ENCODE measurements at places on chromosomes 12 and 14. TPM values are rescaled to one million over a fixed set of nuclear protein-coding genes. Genes with fewer than 3 reads are reported as not detected.

- H3K27me3 ChIP-seq, result peaks cover 2% of the 10 kb centered on the region
- H3K36me3 ChIP-seq, result no peaks in the 10 kb centered on the region
- no peak for DNase-seq
- no peak overlapping the region for H3K27ac ChIP-seq
- no peak overlapping the region for H3K4me3 ChIP-seq
- H3K4me1 ChIP-seq, result no peaks in the 10 kb centered on the region
These were observed 6.8 kb downstream of the MMP17 start for GRCh38 chr12:131834798-131835615.

- H3K27ac ChIP-seq, result no peak overlapping the region
- no peak overlapping the region for H3K4me3 ChIP-seq
- H3K36me3 ChIP-seq, result no peaks in the 10 kb centered on the region
- H3K27me3 ChIP-seq, result no peaks in the 10 kb centered on the region
These were observed 126.3 kb upstream of the DYRK2 start for GRCh38 chr12:67522222-67522621.

BDKRB1 gene
- not detected for total RNA-seq

- no peak overlapping the region for H3K27ac ChIP-seq
- no peaks in the 10 kb centered on the region for H3K27me3 ChIP-seq
- no peak overlapping the region for H3K4me3 ChIP-seq
- DNase-seq, result no peak
- no peaks in the 10 kb centered on the region for H3K4me1 ChIP-seq
- H3K36me3 ChIP-seq, result no peaks in the 10 kb centered on the region
These were observed 18.0 kb upstream of the APPL2 start for GRCh38 chr12:105253866-105254513.

DNA sequence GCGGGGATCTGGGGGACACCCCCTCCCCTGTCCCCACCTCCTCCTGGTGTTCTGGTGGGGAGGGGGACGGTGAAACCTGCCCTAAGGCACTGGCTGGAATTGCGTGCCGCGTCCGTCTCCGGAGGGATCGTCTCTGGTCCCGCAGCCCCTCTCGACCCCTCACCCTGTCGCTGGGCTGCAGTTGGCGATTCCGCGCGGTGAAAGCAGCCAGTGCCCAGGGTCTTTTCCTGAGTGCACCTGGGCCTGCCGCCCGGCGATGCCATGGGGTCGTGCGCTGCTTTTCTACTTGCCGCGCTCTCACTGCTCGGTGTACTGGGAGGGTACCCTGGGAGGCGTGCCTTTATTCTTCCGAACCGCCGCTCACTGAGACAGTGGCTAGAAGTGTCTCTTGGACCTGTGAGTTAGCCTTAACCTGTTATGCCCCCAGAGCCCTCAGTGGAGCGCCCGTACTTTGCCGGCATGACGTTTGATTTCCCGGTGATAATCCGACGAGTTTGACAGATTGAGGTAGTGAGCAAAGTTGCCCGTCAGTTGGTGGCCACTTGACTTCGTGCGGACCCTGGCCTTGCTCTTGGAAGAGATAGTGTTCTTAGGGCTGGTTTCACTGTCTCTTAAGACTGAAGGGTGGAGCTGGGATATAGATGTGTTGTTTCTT is 788 bp downstream of the SFSWAP start:
- H3K4me1 ChIP-seq, result no peaks in the 10 kb centered on the region
- H3K27me3 ChIP-seq, result no peaks in the 10 kb centered on the region
- H3K36me3 ChIP-seq, result peaks cover 17% of the 10 kb centered on the region
- peak overlapping the region; percentile 98 for H3K4me3 ChIP-seq

PLEKHD1 gene
- total RNA-seq, result 0.48 TPM

CELA1 gene
- not detected for total RNA-seq

- no peaks in the 10 kb centered on the region for H3K36me3 ChIP-seq
- no peak for DNase-seq
- no peaks in the 10 kb centered on the region for H3K27me3 ChIP-seq
- no peak overlapping the region for H3K27ac ChIP-seq
- H3K4me1 ChIP-seq, result peaks cover 2% of the 10 kb centered on the region
These were observed 148.4 kb downstream of the ALG10B start for GRCh38 chr12:38465020-38465419.

POTEM gene
- total RNA-seq, result not detected

GRCh38 chr12:115946867-115947695 is 330.4 kb downstream of the MED13L start:
- H3K4me1 ChIP-seq, result no peaks in the 10 kb centered on the region
- no peak for DNase-seq
- no peaks in the 10 kb centered on the region for H3K36me3 ChIP-seq
- H3K27ac ChIP-seq, result no peak overlapping the region
- H3K27me3 ChIP-seq, result no peaks in the 10 kb centered on the region

TMPO gene
- total RNA-seq, result 195 TPM

GRCh38 chr14:79871136-79871535 is 340.2 kb downstream of the DIO2 start:
- no peak for DNase-seq
- no peaks in the 10 kb centered on the region for H3K27me3 ChIP-seq
- H3K4me1 ChIP-seq, result no peaks in the 10 kb centered on the region
- no peak overlapping the region for H3K27ac ChIP-seq
- H3K4me3 ChIP-seq, result no peak overlapping the region

BCL11B gene
- total RNA-seq, result 5.9 TPM

DPPA3 gene
- 1.2 TPM for total RNA-seq

- H3K36me3 ChIP-seq, result no peaks in the 10 kb centered on the region
- H3K4me1 ChIP-seq, result peaks cover 12% of the 10 kb centered on the region
- no peak overlapping the region for H3K4me3 ChIP-seq
- DNase-seq, result no peak
- no peak overlapping the region for H3K27ac ChIP-seq
These were observed 44.8 kb downstream of the LTBP2 start for GRCh38 chr14:74567219-74567618.

DNA sequence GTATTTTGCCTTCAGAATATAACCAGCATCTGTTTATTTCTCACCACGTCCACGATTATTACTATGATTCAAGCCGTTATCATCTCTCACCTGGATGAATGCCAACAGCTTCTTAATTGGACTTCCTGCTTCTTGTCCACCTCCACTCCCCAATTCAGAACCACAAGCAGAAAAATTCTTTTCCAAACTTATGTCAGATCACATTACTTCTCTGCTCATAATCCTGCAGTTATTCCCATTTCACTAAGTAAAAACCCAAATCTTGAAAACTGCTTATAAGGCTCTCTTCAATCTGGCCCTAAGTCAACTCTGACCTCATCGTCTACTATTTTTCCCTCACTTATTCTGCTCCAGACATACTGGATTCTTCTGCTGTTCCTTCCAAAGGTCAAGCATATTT is 2.0 kb downstream of the CRY1 start:
- no peak for DNase-seq
- no peaks in the 10 kb centered on the region for H3K36me3 ChIP-seq
- H3K27ac ChIP-seq, result no peak overlapping the region
- H3K4me1 ChIP-seq, result no peaks in the 10 kb centered on the region
- H3K27me3 ChIP-seq, result no peaks in the 10 kb centered on the region

METTL17 gene
- total RNA-seq, result 75.8 TPM

DNA sequence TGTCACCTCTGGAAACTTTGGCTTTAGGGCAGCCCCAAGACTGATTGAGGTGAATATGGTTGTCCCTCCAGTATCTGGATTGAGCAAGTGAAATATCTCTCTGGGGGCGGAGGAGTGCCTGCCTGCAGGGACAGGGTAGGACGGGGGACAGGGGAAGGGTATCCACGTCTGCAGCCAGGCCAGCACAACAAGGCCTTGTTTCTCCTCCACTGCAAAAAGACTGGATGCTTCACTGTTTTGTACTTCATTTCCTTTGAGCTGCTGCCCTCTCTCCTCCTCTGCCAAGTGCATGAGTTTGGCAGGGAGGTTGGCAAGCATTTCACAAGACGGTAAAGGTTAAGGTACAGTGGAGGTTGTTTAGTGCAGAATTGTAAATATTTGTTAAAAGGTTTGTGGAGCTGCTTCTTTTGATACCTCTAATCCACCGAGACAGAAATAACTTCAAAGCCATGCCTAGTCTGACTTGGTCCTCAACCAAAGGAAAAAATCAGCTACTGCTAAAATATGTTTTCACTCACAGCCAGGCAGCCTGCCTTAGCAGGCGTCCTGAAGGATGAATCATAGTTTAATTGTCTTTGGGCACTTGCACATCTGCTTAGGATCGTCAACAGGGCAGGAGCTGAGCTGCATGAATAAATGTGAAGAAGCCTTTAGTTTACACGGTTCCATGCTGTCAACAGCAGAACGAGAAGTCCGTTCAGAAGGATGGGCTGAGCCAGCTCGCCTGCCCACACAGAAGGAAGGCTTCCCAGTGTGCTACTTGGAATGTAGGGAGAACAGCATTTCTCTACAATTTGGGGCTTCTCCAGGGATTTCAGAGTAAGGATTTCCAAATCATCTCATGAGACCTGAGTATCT is 269.7 kb downstream of the TTC6 start:
- H3K27me3 ChIP-seq, result no peaks in the 10 kb centered on the region
- H3K4me3 ChIP-seq, result no peak overlapping the region
- H3K27ac ChIP-seq, result no peak overlapping the region
- H3K36me3 ChIP-seq, result no peaks in the 10 kb centered on the region
- no peak for DNase-seq

- no peak for DNase-seq
- H3K27ac ChIP-seq, result no peak overlapping the region
- no peaks in the 10 kb centered on the region for H3K36me3 ChIP-seq
- H3K4me1 ChIP-seq, result peaks cover 12% of the 10 kb centered on the region
These were observed 686 bp downstream of the TAS2R7 start for GRCh38 chr12:10801741-10802140.

GRCh38 chr12:54220092-54220557 is 31.3 kb upstream of the SMUG1 start:
- H3K4me3 ChIP-seq, result no peak overlapping the region
- H3K4me1 ChIP-seq, result no peaks in the 10 kb centered on the region
- H3K36me3 ChIP-seq, result no peaks in the 10 kb centered on the region
- no peak for DNase-seq
- H3K27ac ChIP-seq, result no peak overlapping the region

DNA sequence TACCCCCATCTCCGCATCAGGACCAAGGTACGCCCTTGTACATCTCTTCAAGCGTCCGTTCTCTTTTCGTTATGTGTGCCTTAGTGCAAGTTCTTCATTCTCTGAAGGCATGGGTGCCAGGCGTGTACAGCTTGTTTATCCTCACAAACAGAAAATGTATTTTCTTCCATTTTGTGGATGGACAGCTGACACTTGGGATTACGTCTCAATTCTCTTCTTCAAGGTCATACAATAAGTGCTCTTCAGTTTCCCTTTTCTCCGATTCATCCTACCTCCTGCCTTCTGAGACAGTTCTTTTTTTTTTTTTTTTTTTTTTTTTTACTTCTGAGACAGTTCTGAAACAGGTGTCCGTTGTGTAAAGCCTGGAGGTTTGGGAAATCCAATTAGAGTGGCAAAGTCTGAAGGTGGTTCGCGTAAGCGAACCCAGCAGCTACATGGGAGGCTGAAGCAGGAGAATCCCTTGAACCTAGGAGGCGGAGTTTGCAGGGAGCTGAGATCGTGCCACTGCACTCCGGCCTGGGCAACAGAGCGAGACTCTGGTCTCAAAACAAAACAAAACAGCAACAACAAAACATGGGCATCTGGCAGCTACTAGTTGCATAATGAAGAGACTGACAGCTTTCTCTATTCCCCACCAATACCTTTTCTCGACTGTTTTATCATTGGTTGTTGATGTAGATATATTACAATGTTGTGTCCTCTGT is 734 bp downstream of the COX6A1 start:
- H3K27ac ChIP-seq, result peak overlapping the region; percentile 58
- DNase-seq, result no peak
- no peaks in the 10 kb centered on the region for H3K27me3 ChIP-seq
- no peaks in the 10 kb centered on the region for H3K4me1 ChIP-seq

DNA sequence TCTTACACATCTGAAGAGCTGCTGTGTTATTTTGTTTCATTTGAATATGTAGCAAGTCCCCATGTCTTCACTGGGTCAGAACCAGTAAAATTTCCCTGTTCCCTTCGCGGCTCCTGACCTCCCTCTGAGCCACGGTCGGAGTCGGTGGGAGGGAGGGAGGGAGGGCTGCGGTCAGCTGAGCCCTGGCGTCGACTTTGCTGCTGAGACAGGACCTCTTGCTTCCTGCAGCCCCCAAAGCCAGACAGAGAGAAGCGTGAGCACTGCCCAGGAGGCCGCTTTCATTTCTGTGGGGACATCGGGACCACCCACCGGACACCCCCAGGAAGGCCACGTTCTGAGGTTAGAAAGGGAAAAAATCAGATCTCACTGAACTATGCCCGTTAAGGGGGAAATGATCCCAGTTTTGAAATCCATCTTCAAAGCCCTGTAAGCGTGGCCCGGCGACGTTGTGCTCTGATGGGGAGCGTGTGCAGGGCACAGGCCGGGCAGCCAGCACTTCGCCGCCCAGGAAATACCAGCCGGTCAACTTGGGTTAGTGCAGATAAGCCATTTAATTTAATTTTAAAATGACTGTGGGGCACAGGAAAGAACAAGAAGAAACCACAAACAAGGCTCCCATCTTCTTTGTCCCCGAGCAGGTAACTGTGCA is 42.1 kb downstream of the NOC4L start:
- peaks cover 45% of the 10 kb centered on the region for H3K27me3 ChIP-seq
- no peak for DNase-seq
- no peaks in the 10 kb centered on the region for H3K4me1 ChIP-seq
- H3K4me3 ChIP-seq, result no peak overlapping the region

GRCh38 chr14:55979096-55979495 is 139.1 kb upstream of the PELI2 start:
- no peaks in the 10 kb centered on the region for H3K27me3 ChIP-seq
- no peak overlapping the region for H3K27ac ChIP-seq
- no peak overlapping the region for H3K4me3 ChIP-seq
- no peaks in the 10 kb centered on the region for H3K4me1 ChIP-seq
- DNase-seq, result no peak
- H3K36me3 ChIP-seq, result no peaks in the 10 kb centered on the region

GRCh38 chr14:25150401-25150800 is 100.5 kb upstream of the STXBP6 start:
- no peaks in the 10 kb centered on the region for H3K36me3 ChIP-seq
- H3K27me3 ChIP-seq, result no peaks in the 10 kb centered on the region
- DNase-seq, result no peak
- no peaks in the 10 kb centered on the region for H3K4me1 ChIP-seq
- H3K4me3 ChIP-seq, result no peak overlapping the region

ESR2 gene
- 0.52 TPM for total RNA-seq

KLRC2 gene
- total RNA-seq, result not detected

DNA sequence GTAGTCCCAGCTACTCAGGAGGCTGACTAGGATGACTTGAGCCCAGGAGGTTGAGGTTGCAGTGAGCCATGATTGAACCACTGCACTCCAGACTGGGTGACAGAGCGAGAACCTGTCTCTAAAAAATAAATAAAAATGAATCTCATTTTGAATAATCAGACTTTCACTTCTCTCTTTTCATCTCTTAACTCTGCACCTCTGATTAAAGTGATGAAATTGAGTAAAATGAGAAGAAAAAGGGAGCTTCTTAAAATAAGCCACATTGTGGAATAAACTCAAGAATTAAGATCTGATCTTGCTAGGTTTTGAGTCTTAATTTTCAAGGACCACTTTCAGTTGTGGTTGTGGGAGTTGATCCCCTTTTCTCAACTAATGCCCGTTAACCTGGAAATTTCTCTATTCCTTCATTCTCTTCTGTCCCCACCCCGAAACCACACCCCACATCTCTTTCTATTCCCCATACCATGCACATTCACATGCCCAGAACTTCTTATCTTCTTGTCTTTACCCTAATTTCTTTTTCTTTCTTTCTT is 70.9 kb upstream of the ETV6 start:
- no peak overlapping the region for H3K4me3 ChIP-seq
- peaks cover 2% of the 10 kb centered on the region for H3K4me1 ChIP-seq
- H3K27me3 ChIP-seq, result no peaks in the 10 kb centered on the region
